Suprapubic skin (tissue), 4 donors: ENCODE measurements at places on chromosomes 1 and 21. TPM values are rescaled to one million over a fixed set of nuclear protein-coding genes. Genes with fewer than 3 reads are reported as not detected.

SYT11 gene
- 3.3 TPM for total RNA-seq

SPRR2F gene
- total RNA-seq, result 4.2 TPM

DNA sequence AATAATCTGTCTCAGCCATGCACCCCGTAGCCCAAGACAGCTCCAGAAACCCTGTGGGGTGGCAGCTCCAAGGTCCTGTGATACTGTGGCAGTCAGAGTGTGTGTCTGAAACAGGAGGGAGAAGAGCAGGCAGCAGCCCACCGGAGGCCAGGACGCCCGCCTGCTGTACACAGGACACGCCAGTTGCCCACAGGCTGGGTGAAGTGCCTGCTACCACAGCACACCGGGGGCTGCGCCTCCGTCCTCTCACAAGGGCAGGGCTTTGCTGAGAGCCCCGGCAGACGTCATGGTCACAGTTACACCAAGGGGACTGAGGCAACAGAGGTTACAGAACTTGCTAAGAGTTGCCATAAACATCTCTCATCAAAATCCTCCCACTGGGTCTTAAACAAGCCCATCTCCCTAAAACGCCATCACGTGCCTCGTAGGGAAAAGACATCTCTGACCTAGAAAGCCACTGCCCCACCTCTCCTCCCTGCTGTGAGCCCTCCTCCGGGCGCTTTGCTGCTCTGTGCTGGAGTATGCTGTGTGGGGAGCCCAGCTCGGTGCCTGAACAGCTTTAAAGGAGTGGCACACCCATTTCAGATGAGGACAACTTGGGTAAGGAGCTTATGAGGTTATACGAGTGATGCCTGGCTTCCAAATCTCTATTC lies 5.3 kb downstream of the C1orf174 start:
- no peaks in the 10 kb centered on the region for H3K27me3 ChIP-seq
- peaks cover 14% of the 10 kb centered on the region for H3K36me3 ChIP-seq
- no peak overlapping the region for H3K4me3 ChIP-seq

PTPRU gene
- 46.7 TPM for total RNA-seq

GRCh38 chr1:55965981-55966461 lies 613.3 kb downstream of the PLPP3 start:
- DNase-seq, result no peak
- H3K4me3 ChIP-seq, result no peak overlapping the region
- H3K27me3 ChIP-seq, result no peaks in the 10 kb centered on the region
- no peak overlapping the region for H3K27ac ChIP-seq
- H3K4me1 ChIP-seq, result no peaks in the 10 kb centered on the region
- H3K36me3 ChIP-seq, result no peaks in the 10 kb centered on the region

GRCh38 chr1:16165073-16165364 lies 9.2 kb upstream of the EPHA2 start:
- peaks cover 22% of the 10 kb centered on the region for H3K4me1 ChIP-seq
- no peak overlapping the region for H3K4me3 ChIP-seq
- no peaks in the 10 kb centered on the region for H3K27me3 ChIP-seq
- no peak overlapping the region for H3K27ac ChIP-seq
